ENCODE measurements at places on chromosomes 12 and 14.

- DNase-seq, result no peak
These were observed 270.3 kb upstream of the AMIGO2 start for GRCh38 chr12:47350062-47350408.

GRCh38 chr12:646442-647384, 16.5 kb downstream of the NINJ2 start:
- no peak for DNase-seq

DNA sequence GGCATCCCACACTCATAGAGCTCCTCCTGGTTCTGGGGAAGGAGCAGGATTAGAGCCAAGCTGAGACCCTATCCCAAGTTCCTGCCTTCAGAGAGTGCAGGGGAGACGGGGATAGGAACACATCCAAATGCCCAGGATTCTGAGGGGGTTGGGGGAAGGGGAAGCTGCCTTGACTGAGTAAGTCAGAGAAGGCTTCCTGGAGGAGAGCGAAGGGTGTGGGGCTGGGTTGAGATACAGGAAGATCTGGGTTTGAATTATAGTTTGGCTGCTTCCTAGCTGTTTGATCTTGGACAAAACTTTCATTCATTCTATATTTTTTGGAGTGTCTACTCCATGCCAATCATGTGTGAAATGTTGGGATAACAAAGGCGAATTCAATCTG, 8.0 kb upstream of the AQP2 start:
- no peak for DNase-seq

DNA sequence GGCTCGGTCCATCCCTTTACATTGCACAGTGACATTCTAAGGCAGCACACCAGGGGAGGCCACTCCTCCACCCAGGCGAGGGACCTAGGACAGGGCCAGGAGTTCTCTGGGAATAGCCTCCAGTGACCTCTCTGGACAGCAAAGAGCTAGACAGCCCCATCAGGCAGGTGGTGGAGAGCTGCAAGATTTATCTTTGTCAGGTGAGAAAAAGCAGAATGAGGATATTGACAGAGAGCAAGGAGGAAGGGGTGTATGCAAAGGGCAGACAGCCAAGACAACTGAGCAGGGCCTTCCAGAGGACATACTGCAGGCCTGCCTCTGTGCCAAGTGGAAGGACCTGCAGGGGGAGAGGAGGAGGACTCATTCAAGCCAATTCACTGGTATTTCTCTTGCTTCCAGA, 112.4 kb upstream of the MAX start:
- no peak for DNase-seq

DNA sequence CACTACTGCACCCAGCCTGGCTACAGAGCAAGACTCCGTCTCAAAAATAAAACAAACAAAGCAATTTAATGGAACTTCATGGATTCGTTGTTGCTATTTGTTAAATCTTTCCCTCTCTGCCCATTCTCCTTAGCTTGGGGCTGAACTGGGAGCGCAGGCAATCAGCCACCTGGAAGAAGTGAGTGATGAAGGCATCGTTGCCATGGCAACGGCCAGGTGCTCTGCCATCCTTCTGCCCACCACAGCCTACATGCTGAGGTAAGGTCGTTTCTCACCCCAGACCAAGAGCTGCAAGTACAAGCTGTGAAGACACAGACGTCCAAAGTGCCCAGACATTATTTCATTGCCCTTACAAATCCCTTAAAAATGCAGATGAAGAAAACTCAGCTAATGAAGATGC, 19.1 kb downstream of the AMDHD1 start:
- DNase-seq, result no peak

DNA sequence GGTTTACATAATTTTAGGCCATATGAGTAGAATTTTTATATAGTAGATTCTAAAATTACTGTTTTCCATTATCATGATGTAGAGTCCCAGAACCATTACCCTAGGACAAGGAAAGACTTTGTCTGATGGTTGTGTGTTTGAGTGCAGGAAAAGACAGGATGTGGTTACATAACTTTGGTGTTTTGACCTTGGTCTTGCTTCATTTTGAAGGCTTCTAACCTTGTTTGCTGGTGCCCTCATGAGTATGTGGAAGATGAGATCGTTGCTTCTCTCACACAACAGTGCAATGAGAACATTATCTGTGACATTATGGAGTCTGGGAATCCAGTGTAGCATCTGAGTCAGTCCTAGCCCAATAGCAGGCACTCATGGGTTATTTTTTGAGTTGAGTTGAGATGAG, 106.2 kb downstream of the IGF1 start:
- DNase-seq, result no peak

GRCh38 chr12:47991106-47992061, 12.9 kb downstream of the COL2A1 start:
- peak; percentile 83 for DNase-seq

DNA sequence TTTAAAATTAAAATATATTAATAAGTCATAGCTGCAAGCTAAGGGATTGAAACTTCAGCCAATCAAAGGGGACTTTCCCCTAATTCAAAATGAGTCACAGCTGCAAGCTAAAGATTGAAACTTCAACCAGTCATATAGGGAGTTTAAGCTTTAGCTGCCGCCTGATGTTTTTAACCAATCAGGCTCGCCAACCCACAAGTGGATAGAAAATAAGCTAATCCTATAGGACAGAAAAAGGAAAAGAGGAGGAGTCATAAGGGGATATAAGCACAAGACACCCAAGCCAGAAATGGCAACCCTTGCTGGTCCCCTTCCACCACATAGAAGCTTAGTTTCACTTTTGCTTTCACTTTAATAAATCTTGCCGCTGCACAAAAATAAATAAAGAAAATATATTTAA, 1154.6 kb downstream of the GALC start:
- DNase-seq, result no peak

DNA sequence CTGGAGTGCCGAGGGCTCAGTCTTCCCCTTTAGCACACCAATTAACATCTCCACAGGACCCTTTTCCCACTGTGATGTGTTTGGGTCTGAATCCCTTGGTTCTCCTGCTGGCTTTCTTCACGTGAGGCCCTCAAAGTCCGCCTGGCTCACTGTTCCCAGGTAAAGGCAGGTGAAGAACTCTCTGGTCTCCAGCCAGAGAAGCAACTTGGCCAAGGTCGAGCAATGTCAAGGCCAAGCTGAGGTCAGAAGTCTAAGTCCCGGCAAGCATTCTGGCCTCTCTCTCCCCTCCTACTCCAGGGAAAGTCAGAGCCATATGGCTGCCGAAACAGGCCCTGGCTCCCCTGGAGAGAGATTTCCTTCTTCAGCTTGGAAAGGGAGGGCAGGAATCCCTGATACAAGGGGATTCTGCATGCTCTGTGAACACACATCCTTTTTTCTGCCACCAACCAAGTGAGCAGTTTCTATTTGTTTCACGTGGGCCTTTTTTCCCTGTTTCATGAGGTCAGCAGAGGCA, 61.4 kb upstream of the ESRRB start:
- DNase-seq, result no peak

GRCh38 chr14:61328626-61329262, 7.4 kb downstream of the PRKCH start:
- DNase-seq, result no peak

GRCh38 chr14:65042296-65042695, 55.6 kb downstream of the FNTB start:
- DNase-seq, result no peak

- DNase-seq, result peak; percentile 40
These were observed 8.1 kb downstream of the CORO1C start for GRCh38 chr12:108722992-108723766.

DNA sequence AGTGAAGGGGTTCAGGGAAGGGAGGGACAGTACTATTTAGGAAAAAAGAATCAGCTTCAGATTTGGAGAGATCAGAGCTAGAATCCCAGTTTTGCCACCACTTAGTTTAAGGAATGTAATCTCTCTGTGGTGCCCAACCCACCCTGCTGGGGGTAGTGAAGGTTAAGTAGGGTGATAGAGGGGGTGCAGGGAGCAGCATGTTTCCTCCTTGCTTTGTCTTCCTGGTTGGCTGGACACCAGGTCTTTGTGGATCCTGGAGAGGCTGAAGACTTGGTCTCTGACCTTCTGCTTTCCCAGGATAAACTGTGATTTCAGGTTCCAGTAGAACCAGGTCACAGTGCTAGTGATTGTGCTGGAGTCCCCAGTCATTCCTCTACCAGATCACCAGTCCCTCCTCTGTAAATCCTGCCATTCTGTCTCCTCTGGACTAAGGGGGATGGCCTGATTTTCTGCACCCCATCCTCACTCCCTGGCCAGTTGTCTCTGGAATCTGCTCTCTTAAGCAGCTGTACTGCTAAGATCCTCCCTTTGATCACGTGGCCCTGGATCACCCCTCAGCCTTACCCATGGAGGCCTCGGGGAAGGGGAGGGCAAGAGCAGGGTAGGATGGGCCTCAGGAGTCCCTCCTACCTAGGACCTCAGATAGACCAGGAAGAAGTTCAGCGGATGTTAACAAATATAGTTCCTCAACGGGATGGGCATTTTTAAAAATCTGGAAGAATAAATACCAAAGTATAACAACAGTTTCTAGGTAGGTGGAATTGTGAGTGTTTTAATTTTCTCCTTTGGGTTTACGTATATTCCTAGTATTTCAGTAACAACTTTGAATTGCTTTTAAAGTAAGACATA, 3.1 kb downstream of the MAP3K12 start:
- DNase-seq, result peak; percentile 81

DNA sequence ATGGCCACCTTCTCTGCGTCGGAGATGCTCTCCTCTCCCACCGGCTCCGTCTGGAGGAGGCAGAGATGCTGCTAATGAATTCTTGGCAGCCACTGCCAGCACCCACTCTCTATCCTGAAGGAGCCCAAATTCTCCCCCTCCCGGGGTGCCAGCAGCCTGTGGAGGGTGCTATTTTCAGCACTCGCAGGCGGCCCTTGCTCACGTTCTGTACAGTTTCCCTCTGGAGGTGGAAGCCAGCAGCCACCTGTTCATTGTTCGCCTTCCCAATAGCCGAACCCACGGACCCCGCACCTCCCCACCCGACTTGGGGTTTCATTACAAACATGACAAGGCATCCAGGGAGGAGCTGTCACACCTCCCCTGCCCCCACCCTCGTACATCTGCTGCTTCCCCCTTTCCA, 27.8 kb downstream of the SNRNP35 start:
- DNase-seq, result no peak

GRCh38 chr14:21694425-21694824, 20.8 kb upstream of the OR4E1 start:
- DNase-seq, result no peak

- no peak for DNase-seq
These were observed 379.8 kb downstream of the DPF3 start for GRCh38 chr14:72513965-72514659.

DNA sequence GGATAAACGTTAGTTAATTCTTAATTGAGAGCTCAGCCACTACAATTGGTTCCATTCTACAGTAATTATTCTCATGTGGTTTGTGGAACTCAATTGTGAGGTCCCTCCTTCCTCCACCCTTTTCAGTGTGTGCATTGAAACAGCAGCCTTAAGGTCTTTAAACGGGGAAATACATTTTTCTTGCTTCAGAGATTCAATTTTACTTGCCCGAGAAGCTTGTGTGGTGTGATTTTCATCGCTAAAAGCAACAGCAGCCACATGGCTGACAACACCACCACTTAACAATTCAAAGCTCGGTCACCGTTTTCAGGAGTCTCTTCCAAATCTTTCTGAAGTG, 733 bp upstream of the PPFIBP1 start:
- no peak for DNase-seq

- DNase-seq, result no peak
These were observed 33.3 kb downstream of the CFAP54 start for GRCh38 chr12:96522690-96523089.

GRCh38 chr14:79542121-79542520, 669.2 kb downstream of the DIO2 start:
- DNase-seq, result no peak

DNA sequence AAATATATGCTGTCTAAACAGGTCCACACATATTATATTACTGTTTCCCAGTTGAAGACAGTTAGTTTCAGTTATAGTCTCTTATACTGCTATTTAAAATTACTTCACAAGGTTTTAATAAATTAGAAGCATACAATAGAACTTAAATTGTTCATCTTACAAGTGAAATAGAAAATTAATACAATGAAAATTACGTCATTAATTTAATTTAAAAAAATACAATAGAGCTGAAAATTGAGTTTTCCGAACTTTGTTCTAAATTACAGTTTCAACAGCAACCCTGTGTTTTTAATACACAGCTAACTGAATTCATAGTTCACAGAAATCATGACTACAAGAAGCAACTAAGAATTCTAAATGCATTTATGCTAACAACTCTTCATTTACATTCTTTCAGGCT, 525.7 kb upstream of the FOXG1 start:
- no peak for DNase-seq

- DNase-seq, result no peak
These were observed 41.6 kb upstream of the NTF3 start for GRCh38 chr12:5390174-5390799.

- no peak for DNase-seq
These were observed 212.0 kb downstream of the PTPRO start for GRCh38 chr12:15534322-15534721.

- no peak for DNase-seq
These were observed 15.4 kb upstream of the HIGD1C start for GRCh38 chr12:50936821-50937530.

DNA sequence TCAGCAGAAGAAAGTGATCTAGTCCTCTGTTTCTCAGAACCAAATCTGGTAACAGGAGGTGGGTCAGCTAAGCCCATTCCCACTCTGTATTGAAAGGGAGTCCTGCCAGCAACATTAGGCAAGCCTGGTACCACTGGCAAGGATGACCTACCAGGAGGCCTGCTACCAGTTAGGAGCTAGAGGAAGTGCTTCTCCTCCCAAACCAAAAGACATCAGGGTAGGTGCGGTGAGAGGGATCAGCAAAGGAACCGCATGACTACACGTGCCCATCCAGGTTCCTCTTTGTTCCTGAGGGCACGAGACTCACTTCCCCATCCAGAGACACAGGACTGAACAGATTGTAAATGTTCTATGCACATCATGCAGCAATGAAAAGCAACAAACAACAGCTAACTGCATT, 2.8 kb downstream of the KLRC4 start:
- DNase-seq, result no peak

DNA sequence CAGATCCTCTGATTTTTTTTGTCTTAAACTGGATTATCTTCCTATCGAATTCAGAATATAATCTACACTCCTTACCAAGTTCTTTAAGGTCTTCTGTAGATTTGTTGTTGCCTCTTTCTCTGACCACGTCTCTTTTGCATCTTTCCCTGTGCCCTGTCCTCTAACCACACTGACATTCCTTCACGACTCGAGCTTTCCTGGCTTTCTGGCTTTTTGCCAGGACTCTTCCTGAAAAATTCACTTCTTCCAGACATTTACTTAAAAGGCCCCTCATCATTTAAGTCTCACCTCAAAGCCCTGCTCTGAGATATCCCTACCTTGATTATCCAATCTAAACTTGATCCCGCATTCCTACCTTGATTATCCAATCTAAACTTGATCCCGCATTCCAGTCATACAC, 422.3 kb upstream of the DCN start:
- DNase-seq, result no peak

GRCh38 chr12:118465706-118466105, 89.4 kb downstream of the SUDS3 start:
- no peak for DNase-seq

- DNase-seq, result no peak
These were observed 949.9 kb downstream of the LRFN5 start for GRCh38 chr14:42556551-42556950.

GRCh38 chr14:77580964-77581505, 35.4 kb downstream of the SPTLC2 start:
- DNase-seq, result peak; percentile 49
